Smooth muscle cell of the brain vasculature (primary cell): ENCODE measurements at places on chromosomes 6 and 20.

GRCh38 chr6:168782187-168782751 is 341.3 kb downstream of the SMOC2 start:
- no peak for DNase-seq

- no peak for DNase-seq
Observed at GRCh38 chr6:6923605-6924004, 184.2 kb upstream of the RREB1 start.

DNA sequence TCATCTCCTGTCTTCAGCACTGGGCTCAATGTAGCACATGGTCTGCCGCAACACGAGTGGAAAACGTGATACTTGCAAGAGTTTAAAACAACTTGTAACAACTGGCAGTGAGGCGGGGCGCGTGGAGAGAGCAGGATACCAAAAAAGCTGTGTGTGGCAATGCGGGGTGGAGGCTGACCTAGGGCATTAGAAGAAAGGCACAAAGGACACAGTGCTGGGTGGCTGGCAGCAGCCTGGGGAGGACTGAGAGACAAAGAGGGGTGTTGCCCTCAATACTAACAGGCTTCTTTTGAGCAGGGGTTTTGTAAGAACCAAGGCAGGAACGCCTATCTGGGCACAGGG is 1.5 kb upstream of the GFOD1 start:
- no peak for DNase-seq

DNA sequence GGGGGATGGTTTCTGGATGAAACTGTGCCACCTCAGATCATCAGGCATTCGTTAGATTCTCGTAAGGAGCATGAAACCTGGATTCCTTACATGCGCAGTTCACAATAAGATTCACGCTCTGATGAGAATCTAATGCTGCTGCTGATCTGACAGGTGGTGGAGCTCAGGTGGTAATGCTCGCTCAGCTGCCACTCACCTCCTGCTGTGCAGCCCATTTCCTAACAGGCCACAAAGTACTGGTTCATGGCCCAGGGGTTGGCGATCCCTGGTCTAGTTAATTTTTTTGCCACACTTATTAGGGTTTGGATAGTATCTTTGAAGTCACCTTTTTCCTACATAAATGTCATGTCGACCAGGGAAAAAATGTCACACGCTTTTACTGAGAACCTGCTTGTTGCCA is 96.8 kb upstream of the MLIP start:
- DNase-seq, result no peak

- no peak for DNase-seq
Observed at GRCh38 chr6:138582573-138582972, 83.3 kb upstream of the NHSL1 start.

GRCh38 chr6:154134471-154135147 is 95.6 kb downstream of the OPRM1 start:
- DNase-seq, result no peak
